Stimulated activated CD8-positive, alpha-beta memory T cell treated with anti-CD3 and anti-CD28 coated beads, Interleukin-7, amount 100 ng/mL, for 1 hour (primary cell): ENCODE measurements at places on chromosomes 5 and 9.

GRCh38 chr9:117706421-117707116 is 2.4 kb downstream of the TLR4 start:
- DNase-seq, result no peak

DNA sequence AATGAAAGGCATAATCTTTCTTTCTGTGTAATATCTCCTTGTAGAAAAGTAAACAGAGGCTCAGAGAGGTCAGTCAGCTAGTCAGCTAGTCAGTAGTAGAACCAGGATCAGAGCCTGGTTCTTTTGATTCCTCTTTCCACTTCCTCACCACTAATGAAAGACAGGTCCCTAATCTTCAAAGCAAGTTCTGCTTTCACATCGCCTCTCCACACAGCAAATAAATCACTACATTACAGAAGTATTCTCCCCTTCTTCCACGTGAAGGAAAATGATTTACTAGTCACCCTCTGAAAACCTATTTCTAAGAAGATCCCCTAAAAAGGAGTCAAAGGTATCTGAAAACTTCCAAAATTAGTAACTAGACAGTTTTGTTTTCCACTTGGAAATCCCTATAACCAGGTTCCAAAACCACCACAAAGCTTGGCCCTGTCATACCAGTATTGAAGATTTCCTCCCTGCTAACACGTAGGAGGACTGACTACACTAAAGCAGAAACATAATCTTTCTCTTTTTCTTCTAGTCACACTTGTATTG is 140.5 kb upstream of the TARS1 start:
- DNase-seq, result no peak

GRCh38 chr9:73780916-73781315 is 629.3 kb downstream of the ANXA1 start:
- DNase-seq, result no peak

DNA sequence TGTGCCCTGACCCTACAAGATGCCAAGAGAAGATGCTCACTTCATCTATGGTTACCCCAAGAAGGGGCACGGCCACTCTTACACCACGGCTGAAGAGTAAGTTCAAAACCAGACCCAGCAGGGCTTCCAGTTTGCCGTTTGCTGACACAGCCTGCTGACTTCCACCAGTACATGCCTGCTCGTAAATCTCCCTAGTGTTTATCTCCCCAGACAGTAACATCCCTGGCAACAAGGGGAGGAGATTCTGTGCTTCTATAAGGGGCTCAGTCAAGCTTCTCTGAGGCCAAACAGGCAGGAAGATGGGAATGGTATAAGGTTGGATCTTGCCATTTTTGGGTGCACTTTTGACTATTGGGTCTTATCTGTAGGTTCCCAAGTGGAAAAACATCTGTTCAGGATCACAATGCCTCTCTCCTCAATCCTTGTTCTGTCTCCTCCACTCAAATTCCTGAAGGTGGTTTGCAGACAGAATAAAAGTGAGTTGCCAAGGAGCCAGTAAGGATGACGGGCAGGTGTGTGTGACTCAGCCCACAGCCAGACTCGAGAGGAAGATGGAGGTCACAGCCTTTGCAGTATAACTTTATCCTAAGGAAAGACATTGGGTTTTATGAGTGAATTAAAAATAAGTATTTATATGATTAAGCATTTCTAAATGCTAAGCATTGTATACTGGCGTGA is 1.9 kb downstream of the MLANA start:
- DNase-seq, result no peak

DNA sequence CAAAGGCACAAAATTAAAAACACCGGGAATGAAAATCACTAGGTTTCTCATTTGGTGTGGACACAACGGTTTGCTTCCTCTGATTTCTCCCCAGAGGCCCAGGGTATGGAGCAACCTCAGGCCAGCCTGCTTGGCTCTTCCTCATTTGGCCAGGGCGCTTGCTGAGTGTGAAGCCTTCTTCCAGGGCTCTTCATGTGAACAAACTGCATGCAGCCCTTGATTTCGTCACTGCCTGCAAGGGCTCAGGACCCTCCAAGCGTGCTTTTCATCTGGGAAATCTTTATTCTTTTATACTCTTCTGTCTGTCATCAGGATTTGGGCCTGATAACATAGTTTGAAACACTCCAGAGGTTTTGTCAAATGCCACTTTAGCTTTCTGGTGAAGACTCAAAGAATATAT is 122.6 kb upstream of the KLF4 start:
- DNase-seq, result no peak

GRCh38 chr9:114791312-114791711 is 14.5 kb downstream of the TNFSF15 start:
- no peak for DNase-seq

GRCh38 chr9:112331674-112331952 is 1.8 kb downstream of the PTBP3 start:
- DNase-seq, result no peak
